ENCODE measurements at places on chromosomes 4 and X. TPM values are rescaled to one million over a fixed set of nuclear protein-coding genes. Genes with fewer than 3 reads are reported as not detected.
A peak's percentile ranks its signal among the peaks of the same experiment; 100 is the strongest.

DNA sequence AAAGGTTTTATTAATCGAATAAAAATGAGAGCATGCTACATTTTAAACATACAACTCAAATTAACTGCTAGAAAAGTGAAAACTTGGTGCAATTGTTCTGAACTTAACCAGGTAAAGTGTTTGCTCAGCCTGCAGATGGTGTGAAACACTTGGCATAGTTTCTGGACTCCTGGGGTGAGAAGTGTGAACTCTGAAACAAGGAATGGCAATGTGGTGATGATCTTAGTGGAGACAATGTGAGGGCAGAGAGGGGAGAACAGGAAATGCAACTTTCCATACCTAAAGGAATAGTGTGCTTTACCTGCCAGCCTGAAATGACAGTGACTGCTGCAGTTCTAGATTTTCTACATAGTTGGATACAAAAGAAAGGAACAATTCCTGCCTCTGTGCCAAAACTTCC is 57.4 kb downstream of the CCSER1 start:
- DNase-seq, result no peak

GRCh38 chr4:78002260-78002659 is 54.9 kb upstream of the FRAS1 start:
- no peak for DNase-seq

DNA sequence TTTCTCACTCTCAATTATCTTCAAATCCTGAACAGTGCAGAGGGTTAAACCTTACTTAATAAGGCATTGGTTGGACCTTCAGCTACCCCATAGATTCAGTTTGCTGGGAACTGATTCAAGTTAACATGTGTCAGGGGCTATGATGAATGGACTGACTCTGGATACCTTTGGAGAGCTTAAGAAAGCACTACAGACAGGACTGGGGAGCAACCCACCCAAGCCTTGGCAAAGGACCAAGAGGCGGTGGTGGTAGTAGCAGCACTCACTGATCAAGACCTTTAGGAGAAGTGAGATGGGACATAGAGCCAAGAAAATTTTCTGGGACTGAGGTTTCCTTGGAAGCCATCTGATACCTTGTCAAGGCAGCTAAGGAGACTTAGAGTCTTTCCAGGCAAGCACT is 43.0 kb upstream of the TAPT1 start:
- DNase-seq, result no peak

DNA sequence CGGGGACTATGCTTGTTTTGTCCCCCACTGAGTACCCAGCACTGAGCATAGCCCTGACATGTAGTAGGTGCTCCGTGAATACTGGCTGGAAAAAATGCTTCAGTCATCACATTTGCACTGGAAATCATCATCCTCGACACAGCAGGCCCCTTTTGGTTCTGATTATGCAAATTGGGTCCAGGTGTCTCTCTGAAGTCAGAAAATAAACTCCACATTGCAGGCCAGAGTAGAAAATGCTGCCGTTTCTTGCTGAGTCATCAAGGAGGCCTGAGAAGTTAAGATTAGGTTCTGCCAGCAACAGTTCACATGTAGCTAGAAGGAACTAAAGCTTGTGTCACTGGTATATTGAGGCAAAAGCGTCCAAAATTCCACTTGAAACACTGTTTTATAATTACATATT is 15.0 kb upstream of the STK32B start:
- no peak for DNase-seq

Gene TREX2
- total RNA-seq, result 4.1 TPM

DNA sequence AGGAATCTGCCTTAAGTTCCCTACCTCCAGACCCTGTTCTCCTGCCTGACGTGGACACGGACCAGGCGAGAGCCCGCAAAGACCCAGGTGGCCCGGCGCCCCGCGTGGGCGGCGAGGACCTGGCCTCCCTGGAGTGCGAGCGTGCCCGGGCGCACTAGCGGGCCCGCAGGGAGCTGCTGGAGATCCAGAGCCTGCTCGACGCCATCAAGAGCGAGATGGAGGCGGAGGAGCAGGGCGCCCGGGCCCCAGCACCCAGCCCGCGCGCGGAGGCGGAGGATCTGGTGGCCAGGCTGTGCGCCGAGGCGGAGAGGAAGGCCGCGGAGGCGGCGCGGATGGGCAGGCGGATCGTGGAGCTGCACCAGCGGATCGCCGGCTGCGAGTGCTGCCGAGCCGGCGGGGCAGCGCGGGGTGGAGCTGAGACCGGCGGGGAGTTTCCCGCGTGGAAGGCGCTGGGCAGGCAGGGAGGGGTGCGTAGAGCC is 18.2 kb downstream of the MRFAP1 start:
- DNase-seq, result peak; percentile 18

Gene MAMLD1
- 0.85 TPM for total RNA-seq

DNA sequence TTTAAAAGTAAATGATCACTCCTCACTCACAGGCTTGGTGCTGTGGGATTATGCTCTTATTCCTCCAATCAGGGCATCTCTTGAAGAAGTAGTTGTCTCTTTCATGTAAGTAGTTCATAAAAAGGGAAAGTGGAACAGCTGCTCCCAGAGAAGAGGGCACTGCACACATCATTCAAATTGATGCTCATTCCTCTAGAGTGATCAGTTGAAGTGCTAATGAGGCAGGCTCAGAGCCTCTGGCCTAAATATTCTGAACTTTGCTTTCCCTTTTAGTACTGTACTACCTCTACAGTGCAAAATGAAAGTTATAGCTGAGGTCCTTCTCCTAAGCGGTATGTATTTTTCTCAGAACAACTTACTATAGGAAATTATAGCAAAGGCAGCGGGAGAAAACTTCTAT is 1453.1 kb downstream of the ARAP2 start:
- no peak for DNase-seq

DNA sequence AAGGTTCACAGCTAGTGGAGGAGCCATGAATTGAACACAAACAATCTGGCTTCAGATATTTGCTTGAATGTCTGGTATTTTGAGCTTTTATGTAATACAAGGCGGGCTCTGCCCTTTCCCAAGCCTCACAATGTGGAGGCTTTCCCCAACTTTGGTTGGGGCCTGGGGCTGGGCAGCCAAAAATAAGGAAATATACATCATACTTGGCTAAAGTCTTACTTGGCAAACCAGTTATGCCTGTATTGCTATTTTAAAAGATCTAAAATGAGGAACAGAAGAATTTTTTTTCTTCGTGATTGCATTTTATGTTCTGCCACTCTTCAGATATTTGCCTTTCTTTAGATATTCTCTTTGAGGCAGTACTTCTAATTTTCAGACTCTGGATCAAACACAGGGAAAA is 26.1 kb downstream of the ARFIP1 start:
- no peak for DNase-seq

- DNase-seq, result peak; percentile 28
Measured at GRCh38 chr4:138953961-138954371, 61.6 kb upstream of the NOCT start.

GRCh38 chr4:55125087-55125721 is at the start of gene KDR:
Gene KDR (minus strand): TSS chr4:55125595. CDS start chr4:55125293, 302 bp downstream.
- DNase-seq, result peak; percentile 81

Gene PASD1
- total RNA-seq, result not detected

DNA sequence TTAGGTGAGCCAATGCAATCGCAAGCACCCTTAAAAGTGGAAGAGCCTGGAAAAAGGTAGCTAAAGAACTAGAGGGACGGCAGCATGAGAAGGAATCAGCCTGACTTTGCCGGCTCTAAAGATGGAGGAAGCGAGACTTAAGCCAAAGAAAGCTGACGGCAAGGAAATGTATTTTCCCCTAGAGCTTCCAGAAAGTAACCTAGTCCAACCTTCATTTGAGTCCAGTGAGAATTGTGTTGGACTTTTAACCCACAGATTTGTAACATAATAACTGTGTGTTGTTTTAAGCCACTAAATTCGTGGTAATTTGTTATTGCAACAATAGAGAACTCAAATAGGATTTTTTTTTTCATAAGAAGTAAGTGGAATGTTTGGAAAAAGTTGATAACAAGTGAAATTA is 212.7 kb upstream of the C1QTNF7 start:
- no peak for DNase-seq

- peak; percentile 36 for DNase-seq
Measured at GRCh38 chr4:123325241-123325681, 71.3 kb upstream of the SPRY1 start.

DNA sequence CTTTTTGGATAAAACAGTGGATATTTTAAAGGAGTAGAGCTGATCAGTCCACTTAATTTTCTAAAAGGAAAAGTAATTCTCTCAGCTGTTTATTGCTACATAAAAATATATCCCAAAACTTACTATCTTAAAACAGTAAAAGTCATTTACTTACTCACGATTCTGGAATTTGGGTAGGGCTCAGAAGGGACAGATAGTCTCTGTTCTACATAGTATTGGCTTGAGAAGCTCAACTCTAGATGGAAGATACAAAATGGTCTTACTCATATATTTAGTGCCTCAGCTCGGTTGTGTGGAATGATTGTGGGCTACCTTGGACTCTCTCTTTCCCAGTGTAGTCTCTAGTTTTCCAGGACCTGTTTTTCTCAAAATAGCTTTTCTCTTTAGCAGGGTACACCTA is 691.5 kb upstream of the POU3F4 start:
- no peak for DNase-seq

- DNase-seq, result peak; percentile 23
Measured at GRCh38 chr4:103915224-103915869, 195.6 kb upstream of the TACR3 start.

DNA sequence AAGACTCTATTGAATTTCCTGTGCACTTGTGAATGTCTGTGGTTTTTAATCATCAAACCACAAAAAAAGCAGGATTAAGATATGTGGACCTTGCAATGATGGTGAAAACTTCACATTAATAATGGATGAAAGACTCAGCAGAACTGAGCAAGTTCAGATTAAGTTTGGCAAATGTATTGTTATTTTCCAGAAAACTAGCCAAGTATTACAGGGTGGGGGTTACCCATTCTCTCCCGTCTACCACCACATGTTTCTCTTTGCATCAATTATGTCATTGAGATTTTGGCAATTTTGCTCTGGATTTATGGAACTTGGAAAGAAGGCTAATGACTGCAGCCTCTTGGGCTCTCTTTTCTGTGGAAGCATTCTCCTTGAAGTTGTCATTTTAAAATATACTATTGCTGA is 577.1 kb downstream of the ANKRD50 start:
- DNase-seq, result no peak

DNA sequence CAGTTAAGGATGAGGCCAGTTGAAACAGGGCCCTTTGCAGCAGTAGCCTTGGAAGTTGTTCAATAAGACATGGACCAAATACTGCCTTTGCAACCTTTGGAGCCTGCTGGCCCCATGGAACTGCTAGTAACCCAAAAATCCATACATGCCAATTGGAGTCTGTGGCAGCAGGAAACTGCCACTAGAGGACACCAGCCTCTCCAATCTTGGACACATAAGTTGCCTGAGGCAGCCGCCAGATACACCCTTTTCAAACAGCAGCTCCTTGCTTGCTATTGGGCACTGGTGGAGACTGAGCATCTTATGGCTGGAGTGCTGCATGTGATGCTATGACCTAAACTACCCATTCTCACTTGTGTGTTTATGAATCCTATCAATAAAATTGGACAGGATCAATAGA is 14.8 kb upstream of the LAP3 start:
- no peak for DNase-seq

- no peak for DNase-seq
Measured at GRCh38 chr4:141391293-141391692, 170.6 kb downstream of the ZNF330 start.

GRCh38 chr4:157973297-157973696 is 199.5 kb downstream of the GASK1B start:
- no peak for DNase-seq

- DNase-seq, result no peak
Measured at GRCh38 chr4:100061835-100062234, 111.8 kb upstream of the H2AZ1 start.

Gene UCHL1
- total RNA-seq, result 251 TPM

Gene MID1
- 63.8 TPM for total RNA-seq

Gene CYSLTR1
- total RNA-seq, result not detected

Gene SPANXN4
- not detected for total RNA-seq

- DNase-seq, result no peak
Measured at GRCh38 chr4:9384126-9384525, 21.2 kb downstream of the USP17L30 start.

Gene SLC7A11
- total RNA-seq, result 16.5 TPM

Gene SLC6A8
- total RNA-seq, result 4.6 TPM

All from dermis blood vessel endothelial cell (primary cell).